Heart left ventricle (tissue), 16 donors: ENCODE measurements at places on chromosomes 5 and 9.

GRCh38 chr5:177557796-177558195 is 3.4 kb upstream of the FAM193B start:
- no peak overlapping the region for H3K4me3 ChIP-seq
- no peak for DNase-seq
- H3K36me3 ChIP-seq, result no peaks in the 10 kb centered on the region
- H3K27me3 ChIP-seq, result no peaks in the 10 kb centered on the region
- H3K4me1 ChIP-seq, result peaks cover 13% of the 10 kb centered on the region

- H3K4me1 ChIP-seq, result no peaks in the 10 kb centered on the region
- no peaks in the 10 kb centered on the region for H3K27me3 ChIP-seq
- no peak overlapping the region for H3K4me3 ChIP-seq
- DNase-seq, result no peak
Observed at GRCh38 chr5:100761192-100761591, 141.9 kb downstream of the ST8SIA4 start.

DNA sequence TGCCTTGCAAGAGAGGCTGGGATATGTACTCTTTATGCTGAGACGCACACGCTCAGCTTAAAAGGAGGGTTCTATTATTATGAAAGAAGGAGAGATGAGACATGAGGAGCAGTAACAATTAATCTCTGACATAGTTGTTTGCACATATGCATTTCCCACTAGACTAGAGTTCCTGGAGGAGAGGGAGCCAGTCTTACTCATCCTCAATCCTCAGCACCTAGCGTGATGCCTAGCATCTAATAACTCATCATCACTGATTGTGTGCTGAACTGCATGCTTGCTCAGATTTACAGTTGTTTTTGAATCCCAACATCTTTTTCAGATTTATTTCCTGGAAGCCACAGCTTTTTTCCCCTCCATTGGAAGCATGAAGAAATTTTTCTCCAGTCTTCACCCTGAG is 35.5 kb downstream of the GCNT4 start:
- DNase-seq, result no peak
- no peaks in the 10 kb centered on the region for H3K4me1 ChIP-seq
- no peak overlapping the region for H3K27ac ChIP-seq
- no peak overlapping the region for H3K4me3 ChIP-seq
- H3K36me3 ChIP-seq, result no peaks in the 10 kb centered on the region

GRCh38 chr5:19626211-19626610 is 361.8 kb downstream of the CDH18 start:
- no peak overlapping the region for H3K4me3 ChIP-seq
- H3K27me3 ChIP-seq, result no peaks in the 10 kb centered on the region
- H3K4me1 ChIP-seq, result no peaks in the 10 kb centered on the region
- H3K36me3 ChIP-seq, result no peaks in the 10 kb centered on the region

DNA sequence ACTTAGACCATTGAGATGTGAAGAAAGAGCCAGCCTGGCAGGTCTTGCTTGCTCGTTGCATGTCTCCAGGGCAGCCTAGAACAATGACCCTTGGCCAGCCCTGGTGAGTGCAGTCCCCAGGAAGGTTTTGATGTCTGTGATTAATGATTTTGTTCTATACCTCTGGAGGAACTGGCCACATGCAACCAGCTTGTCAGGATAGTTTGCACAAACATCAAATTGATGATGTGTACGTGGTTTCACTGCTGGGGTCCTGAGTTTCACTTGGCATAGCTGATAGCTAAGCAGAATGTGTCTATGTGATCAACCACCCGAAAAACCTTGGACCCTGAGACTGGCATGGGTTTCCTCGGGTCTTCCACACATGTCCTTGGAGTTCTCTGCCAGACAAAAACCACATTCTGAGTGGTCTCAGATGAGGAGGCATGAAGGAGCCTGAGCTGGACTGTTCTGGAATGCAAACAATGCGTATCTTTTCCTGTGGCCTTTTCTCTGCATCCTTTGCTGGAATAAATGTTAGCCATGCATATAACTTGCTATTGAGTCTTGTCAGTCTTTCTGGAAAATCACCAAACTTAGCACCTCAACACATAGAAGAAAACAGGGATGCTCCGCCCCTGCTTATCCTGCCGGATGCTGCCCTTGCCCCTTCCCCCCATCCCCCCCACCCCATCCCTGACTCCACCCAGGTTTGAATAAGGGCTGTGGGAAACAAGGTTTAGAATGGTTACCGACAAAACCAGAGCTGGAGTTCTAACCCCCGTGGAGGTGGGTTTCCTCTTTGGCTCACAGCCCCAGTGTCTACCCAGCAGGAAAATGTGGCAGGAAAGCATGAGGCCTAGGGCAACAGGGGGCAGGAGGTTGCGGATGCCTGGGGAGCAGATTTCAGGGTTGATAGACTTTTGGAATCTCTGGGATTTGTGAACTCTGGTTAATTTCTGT is 50.1 kb upstream of the ANKRD33B start:
- H3K36me3 ChIP-seq, result no peaks in the 10 kb centered on the region
- no peak overlapping the region for H3K27ac ChIP-seq
- DNase-seq, result no peak
- H3K4me3 ChIP-seq, result no peak overlapping the region
- no peaks in the 10 kb centered on the region for H3K4me1 ChIP-seq
- H3K27me3 ChIP-seq, result no peaks in the 10 kb centered on the region

GRCh38 chr5:129096382-129096991 is 1.9 kb downstream of the ISOC1 start:
- H3K4me3 ChIP-seq, result peak overlapping the region; percentile 89
- no peak for DNase-seq
- H3K36me3 ChIP-seq, result no peaks in the 10 kb centered on the region
- H3K27ac ChIP-seq, result peak overlapping the region; percentile 85
- H3K27me3 ChIP-seq, result no peaks in the 10 kb centered on the region
- H3K4me1 ChIP-seq, result peaks cover 21% of the 10 kb centered on the region

DNA sequence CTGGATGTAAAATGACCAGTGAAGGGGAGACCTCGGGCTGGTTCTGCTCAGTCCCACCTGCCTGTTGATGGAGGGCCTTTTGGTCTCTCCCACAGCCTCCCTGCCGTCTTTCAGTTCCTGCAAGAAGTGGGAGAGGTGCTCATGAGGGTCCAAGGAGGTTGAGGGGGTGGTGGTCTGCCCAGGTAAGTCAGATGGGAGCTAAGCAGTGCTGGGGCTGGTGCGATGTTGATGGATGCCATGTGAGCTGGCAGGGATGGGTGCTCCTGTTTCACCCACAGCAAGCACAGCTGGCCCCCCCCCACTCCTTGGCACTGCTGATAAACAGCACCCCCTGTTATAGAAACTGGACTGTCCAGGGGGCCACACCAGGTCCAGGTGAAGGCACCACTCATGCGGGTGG is 145.6 kb downstream of the NSG2 start:
- no peaks in the 10 kb centered on the region for H3K4me1 ChIP-seq
- H3K36me3 ChIP-seq, result no peaks in the 10 kb centered on the region
- no peak for DNase-seq
- H3K4me3 ChIP-seq, result no peak overlapping the region
- H3K27ac ChIP-seq, result no peak overlapping the region

GRCh38 chr9:76086539-76086938 is 196.1 kb downstream of the PCSK5 start:
- DNase-seq, result no peak
- H3K27me3 ChIP-seq, result no peaks in the 10 kb centered on the region
- H3K27ac ChIP-seq, result no peak overlapping the region
- peaks cover 11% of the 10 kb centered on the region for H3K36me3 ChIP-seq
- no peaks in the 10 kb centered on the region for H3K4me1 ChIP-seq

GRCh38 chr5:73297430-73297829 is 124.4 kb downstream of the TMEM174 start:
- no peak overlapping the region for H3K27ac ChIP-seq
- peaks cover 67% of the 10 kb centered on the region for H3K27me3 ChIP-seq
- peaks cover 25% of the 10 kb centered on the region for H3K4me1 ChIP-seq
- DNase-seq, result no peak

GRCh38 chr9:36914212-36914577 is 119.9 kb downstream of the PAX5 start:
- H3K36me3 ChIP-seq, result no peaks in the 10 kb centered on the region
- H3K4me3 ChIP-seq, result no peak overlapping the region
- no peaks in the 10 kb centered on the region for H3K4me1 ChIP-seq
- H3K27me3 ChIP-seq, result peaks cover 44% of the 10 kb centered on the region
- H3K27ac ChIP-seq, result no peak overlapping the region

GRCh38 chr9:38181866-38182265 is 112.8 kb upstream of the SHB start:
- no peak overlapping the region for H3K27ac ChIP-seq
- no peak for DNase-seq
- H3K4me1 ChIP-seq, result no peaks in the 10 kb centered on the region
- no peaks in the 10 kb centered on the region for H3K27me3 ChIP-seq
- H3K4me3 ChIP-seq, result no peak overlapping the region

GRCh38 chr9:137733429-137733828 is 114.6 kb downstream of the EHMT1 start:
- peaks cover 71% of the 10 kb centered on the region for H3K36me3 ChIP-seq
- H3K27me3 ChIP-seq, result no peaks in the 10 kb centered on the region
- no peaks in the 10 kb centered on the region for H3K4me1 ChIP-seq
- H3K27ac ChIP-seq, result no peak overlapping the region
- no peak for DNase-seq

GRCh38 chr9:31168161-31168560 is 1216.3 kb upstream of the ACO1 start:
- no peak overlapping the region for H3K27ac ChIP-seq
- no peak for DNase-seq
- H3K4me1 ChIP-seq, result no peaks in the 10 kb centered on the region

DNA sequence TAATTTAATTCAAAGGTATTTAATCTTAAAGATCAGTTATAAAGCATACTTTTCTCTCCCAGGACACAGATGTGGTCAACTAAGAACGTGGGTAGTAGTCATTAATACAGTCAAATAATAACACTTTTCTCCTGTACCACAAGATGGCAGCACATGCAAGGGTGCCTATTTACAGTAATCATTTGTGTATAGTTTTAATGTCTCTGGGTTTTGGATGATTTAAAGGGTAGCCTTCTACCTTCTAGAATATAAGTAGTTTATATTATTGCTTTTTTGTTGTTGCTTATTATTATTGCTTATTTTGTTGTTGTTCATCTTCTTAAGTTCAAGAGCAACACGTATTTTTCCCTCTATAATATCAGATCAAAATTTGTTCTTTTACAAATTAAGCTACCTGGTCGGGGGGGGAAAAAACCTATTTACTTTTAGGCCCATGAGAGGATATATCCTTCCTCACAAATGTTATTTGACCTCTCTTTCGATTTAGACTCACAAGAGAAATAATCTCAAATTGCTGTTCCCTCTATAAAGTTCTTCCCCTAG is 59.6 kb upstream of the SLC27A6 start:
- H3K36me3 ChIP-seq, result no peaks in the 10 kb centered on the region
- H3K4me1 ChIP-seq, result no peaks in the 10 kb centered on the region

DNA sequence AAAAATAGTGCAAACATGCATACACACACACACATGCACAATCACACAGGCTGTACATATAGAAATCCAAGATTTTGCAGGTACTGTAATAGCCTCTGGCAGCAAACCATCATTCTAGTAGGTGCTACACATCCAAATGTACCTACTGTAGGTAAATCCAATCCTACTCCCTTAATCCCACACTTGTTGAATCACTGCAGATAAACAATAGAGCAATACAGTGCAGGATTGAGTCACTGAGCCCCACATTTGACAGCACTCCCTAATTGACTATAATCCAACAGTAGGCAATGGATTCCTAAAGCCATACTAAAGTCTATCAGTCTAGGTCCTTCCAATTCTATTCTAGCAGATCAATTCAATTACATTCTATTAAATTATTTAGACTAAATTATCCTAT is 1640.5 kb upstream of the CDH9 start:
- no peak overlapping the region for H3K27ac ChIP-seq
- no peaks in the 10 kb centered on the region for H3K27me3 ChIP-seq
- no peaks in the 10 kb centered on the region for H3K4me1 ChIP-seq
- DNase-seq, result no peak
- no peaks in the 10 kb centered on the region for H3K36me3 ChIP-seq

GRCh38 chr9:35272989-35273388 is 111.2 kb downstream of the UNC13B start:
- DNase-seq, result no peak
- no peaks in the 10 kb centered on the region for H3K36me3 ChIP-seq
- no peak overlapping the region for H3K27ac ChIP-seq
- H3K4me3 ChIP-seq, result no peak overlapping the region

- H3K27me3 ChIP-seq, result no peaks in the 10 kb centered on the region
- peak within 1 kb of the TSS; percentile 71 for H3K4me3 ChIP-seq
- peaks cover 29% of the 10 kb centered on the region for H3K4me1 ChIP-seq
- peak; percentile 79 for DNase-seq
- H3K27ac ChIP-seq, result peak within 1 kb of the TSS; percentile 91
- no peaks in the 10 kb centered on the region for H3K36me3 ChIP-seq
Observed at GRCh38 chr5:76715736-76716455, at the start of gene F2R. Gene F2R, plus strand, starts transcription at chr5:76716126. Its CDS starts 182 bp downstream, at chr5:76716308.

DNA sequence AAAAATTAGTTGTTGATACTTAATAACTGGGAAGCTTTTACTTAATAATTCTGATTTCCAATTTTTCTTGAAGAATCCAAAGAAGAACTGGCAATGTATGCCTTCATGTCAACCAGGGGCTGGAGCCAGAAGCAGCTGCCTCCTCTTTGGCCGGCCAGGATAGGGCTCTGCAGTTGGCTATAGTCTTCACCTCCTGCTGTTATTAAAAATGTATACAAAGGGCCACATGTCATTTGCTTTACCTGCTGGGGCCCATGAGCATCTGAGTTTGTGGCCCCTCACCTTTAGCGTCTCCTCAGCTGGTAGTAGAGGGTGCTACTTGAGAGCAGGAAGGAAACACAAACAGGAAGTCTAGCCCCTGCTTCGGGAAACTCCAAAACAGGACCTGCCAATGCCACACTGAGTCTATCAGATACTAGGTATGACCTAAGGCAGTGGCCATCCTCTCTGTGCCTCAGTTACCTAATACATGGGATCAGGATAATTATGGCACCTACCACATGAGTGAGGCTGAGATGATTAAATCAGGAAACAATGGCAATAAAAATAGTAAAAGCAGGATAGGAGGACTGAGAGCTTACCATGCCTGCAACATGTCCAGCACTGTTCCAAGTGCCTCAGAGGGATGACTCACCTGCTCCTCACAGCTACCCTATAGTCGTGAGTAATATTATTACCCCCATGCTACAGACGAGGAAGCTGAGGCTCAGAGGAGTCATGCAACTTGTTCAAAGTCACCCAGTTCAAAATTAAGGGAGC is 21.3 kb downstream of the CCDC69 start:
- no peak overlapping the region for H3K4me3 ChIP-seq
- peaks cover 8% of the 10 kb centered on the region for H3K4me1 ChIP-seq
- H3K36me3 ChIP-seq, result peaks cover 58% of the 10 kb centered on the region
- H3K27me3 ChIP-seq, result no peaks in the 10 kb centered on the region

- no peak overlapping the region for H3K4me3 ChIP-seq
- DNase-seq, result no peak
- H3K27ac ChIP-seq, result no peak overlapping the region
- H3K4me1 ChIP-seq, result no peaks in the 10 kb centered on the region
- no peaks in the 10 kb centered on the region for H3K27me3 ChIP-seq
- no peaks in the 10 kb centered on the region for H3K36me3 ChIP-seq
Observed at GRCh38 chr5:40166802-40167201, 512.9 kb upstream of the PTGER4 start.

- H3K4me1 ChIP-seq, result peaks cover 11% of the 10 kb centered on the region
- H3K4me3 ChIP-seq, result no peak overlapping the region
- no peaks in the 10 kb centered on the region for H3K36me3 ChIP-seq
- H3K27me3 ChIP-seq, result no peaks in the 10 kb centered on the region
- H3K27ac ChIP-seq, result no peak overlapping the region
Observed at GRCh38 chr5:150126921-150127265, 28.8 kb downstream of the PDGFRB start.

- no peak for DNase-seq
- no peak overlapping the region for H3K27ac ChIP-seq
- H3K4me1 ChIP-seq, result no peaks in the 10 kb centered on the region
Observed at GRCh38 chr5:133714161-133714915, 102.0 kb upstream of the FSTL4 start.
